ENCODE measurements at places on chromosomes 5 and 9. TPM values are rescaled to one million over a fixed set of nuclear protein-coding genes. Genes with fewer than 3 reads are reported as not detected.
A peak's percentile ranks its signal among the peaks of the same experiment; 100 is the strongest.

DNA sequence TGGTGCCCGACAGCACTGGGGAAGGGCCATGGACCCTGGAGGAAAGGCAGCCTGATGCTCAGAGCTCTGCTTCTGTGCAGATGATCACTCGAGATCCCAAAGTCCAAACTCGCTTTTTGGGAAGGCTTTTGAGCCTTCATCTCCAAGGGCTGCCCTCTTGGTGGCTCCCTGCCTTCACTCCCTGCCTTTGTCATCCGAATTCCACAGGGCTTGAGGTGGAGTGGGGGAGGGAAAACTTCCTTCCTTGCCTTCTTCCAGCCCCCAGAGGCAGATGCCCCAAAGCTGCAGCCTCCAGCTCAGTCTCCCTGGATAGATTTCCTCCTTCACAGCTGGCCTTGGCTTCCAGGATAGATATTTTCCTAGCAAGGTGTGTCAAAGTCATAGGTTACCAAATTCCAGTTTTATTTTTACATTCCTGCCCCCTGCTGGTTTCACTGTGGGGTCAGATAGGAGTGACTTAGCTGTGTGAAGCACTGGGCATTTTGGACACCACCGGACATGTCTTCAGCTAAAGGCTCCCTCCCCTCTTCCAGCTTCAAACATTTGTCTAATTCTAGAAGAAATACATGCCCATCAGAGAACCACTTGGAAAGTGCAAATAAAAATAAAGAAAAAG lies 268.2 kb downstream of the HSPA4 start:
- H3K27me3 ChIP-seq, result no peaks in the 10 kb centered on the region
- H3K4me3 ChIP-seq, result no peak overlapping the region
- no peaks in the 10 kb centered on the region for H3K36me3 ChIP-seq

DNA sequence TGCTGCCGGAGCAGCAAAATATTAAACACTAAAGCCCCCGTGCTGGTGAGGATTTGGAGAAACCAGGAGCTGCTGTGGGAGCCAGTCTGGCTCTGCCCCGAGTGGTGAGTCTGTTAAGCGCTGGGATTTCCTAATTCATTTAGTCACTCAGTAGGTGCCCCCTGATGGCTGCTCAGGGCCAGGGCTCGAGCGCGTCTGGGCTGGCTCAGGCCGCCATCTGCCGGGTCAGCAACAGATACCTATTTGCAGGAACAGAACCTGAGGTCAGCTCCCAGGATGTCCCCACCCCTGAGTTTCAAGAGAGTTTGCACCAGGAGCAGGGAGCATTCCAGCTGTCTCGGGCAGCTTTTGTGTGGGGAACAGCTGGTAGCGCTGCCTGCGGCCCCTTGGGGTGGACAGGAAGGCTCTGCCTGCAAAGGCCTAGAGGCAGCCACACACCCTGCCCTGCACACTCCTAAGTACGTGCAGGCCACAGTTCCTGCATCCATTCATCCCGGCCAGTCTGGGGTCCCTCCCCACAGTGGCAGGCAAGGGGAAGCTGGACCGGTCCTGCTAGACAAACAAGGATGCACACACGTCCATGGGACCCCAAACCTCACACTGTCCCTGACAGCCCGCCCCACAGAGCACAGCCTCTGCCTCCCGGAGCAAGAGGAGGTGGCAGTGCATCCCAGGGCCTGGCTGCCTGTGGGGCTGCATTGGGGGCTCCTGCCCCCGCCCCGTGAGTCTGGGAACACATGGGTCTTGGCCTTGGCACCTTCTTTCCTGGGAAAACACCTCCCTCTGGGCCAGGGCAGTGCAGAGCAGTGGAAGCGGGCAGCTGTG lies 83.7 kb downstream of the ADAMTS2 start:
- no peaks in the 10 kb centered on the region for H3K4me1 ChIP-seq
- H3K36me3 ChIP-seq, result no peaks in the 10 kb centered on the region

DNA sequence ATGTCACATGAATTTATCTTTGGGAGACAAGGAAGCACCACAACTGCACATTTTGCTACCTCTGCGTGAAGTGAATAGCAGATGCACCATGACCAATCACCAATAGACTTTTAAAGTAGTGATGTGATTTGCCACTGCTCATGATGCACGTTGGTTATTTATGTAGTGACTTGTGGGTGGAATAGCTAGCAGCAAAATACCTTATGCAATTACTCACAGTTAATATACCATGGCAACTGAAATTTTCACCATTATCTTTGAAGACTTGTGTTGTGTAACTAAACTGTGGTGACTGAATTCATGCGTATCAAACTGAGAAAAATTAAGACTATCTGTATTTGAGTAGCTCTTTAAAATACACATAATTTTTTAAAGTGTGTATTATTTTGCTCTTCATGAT lies 46.2 kb upstream of the TUSC1 start:
- no peak for DNase-seq
- no peaks in the 10 kb centered on the region for H3K36me3 ChIP-seq
- H3K4me3 ChIP-seq, result no peak overlapping the region
- H3K27me3 ChIP-seq, result no peaks in the 10 kb centered on the region
- H3K4me1 ChIP-seq, result no peaks in the 10 kb centered on the region

GRCh38 chr5:106241409-106241808 lies 1429.3 kb downstream of the EFNA5 start:
- no peaks in the 10 kb centered on the region for H3K36me3 ChIP-seq
- no peak overlapping the region for H3K27ac ChIP-seq
- no peak overlapping the region for H3K4me3 ChIP-seq
- DNase-seq, result no peak
- H3K27me3 ChIP-seq, result no peaks in the 10 kb centered on the region

GRCh38 chr5:76085243-76085579 lies 2.0 kb downstream of the SV2C start:
- H3K27ac ChIP-seq, result no peak overlapping the region
- H3K4me1 ChIP-seq, result peaks cover 31% of the 10 kb centered on the region
- no peak for DNase-seq
- no peaks in the 10 kb centered on the region for H3K36me3 ChIP-seq

DNA sequence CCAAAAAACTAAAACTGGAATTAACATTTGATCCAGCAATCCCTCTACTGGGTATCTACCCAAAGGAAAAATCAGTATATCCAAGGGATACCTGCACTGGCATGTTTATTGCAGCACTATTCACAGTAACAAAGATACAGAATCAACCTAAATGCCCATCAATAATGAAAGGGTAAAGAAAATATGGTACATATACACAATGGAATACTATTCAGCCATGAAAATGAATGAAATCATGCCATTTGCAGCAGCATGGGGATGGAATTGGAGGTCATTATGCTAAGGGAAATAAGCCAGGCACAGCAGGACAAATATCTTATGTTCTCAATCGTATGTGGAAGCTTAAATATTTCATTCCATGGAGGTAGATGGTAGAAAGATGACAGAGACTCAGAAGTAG lies 9.7 kb downstream of the VLDLR start:
- H3K4me1 ChIP-seq, result no peaks in the 10 kb centered on the region
- no peak for DNase-seq
- no peak overlapping the region for H3K27ac ChIP-seq
- no peaks in the 10 kb centered on the region for H3K36me3 ChIP-seq
- H3K4me3 ChIP-seq, result no peak overlapping the region

- H3K4me1 ChIP-seq, result peaks cover 22% of the 10 kb centered on the region
- DNase-seq, result peak; percentile 30
- H3K27ac ChIP-seq, result peak overlapping the region; percentile 29
These were observed 5.2 kb downstream of the IL13 start for GRCh38 chr5:132662925-132663770.

DNA sequence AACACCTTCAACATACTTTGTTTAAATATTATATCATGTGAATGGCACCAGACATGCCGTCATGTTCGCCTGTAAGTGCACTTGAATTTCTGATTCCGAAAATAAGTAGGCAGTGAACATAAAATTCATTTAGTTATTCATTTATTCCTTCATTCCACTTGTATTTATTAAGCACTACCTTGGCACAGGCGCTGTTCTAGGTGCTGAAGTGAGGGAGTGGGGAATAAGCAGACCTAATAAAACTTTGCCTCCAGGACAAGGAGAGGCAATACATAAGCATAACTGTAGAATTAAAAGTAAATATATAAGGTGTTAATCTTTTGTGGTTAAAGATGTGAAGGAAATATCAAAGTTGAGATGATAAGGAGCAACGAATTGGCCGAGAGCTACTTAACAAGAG lies 297.4 kb downstream of the TENT4A start:
- H3K4me1 ChIP-seq, result no peaks in the 10 kb centered on the region
- H3K27ac ChIP-seq, result no peak overlapping the region
- no peak overlapping the region for H3K4me3 ChIP-seq

GRCh38 chr9:105967797-105968196 lies 273.5 kb downstream of the TMEM38B start:
- no peak for DNase-seq
- no peaks in the 10 kb centered on the region for H3K27me3 ChIP-seq
- H3K4me1 ChIP-seq, result no peaks in the 10 kb centered on the region
- H3K4me3 ChIP-seq, result no peak overlapping the region

GRCh38 chr9:36840898-36841536 lies 193.1 kb downstream of the PAX5 start:
- H3K4me1 ChIP-seq, result no peaks in the 10 kb centered on the region
- H3K36me3 ChIP-seq, result no peaks in the 10 kb centered on the region
- no peaks in the 10 kb centered on the region for H3K27me3 ChIP-seq
- H3K27ac ChIP-seq, result no peak overlapping the region
- DNase-seq, result no peak

DNA sequence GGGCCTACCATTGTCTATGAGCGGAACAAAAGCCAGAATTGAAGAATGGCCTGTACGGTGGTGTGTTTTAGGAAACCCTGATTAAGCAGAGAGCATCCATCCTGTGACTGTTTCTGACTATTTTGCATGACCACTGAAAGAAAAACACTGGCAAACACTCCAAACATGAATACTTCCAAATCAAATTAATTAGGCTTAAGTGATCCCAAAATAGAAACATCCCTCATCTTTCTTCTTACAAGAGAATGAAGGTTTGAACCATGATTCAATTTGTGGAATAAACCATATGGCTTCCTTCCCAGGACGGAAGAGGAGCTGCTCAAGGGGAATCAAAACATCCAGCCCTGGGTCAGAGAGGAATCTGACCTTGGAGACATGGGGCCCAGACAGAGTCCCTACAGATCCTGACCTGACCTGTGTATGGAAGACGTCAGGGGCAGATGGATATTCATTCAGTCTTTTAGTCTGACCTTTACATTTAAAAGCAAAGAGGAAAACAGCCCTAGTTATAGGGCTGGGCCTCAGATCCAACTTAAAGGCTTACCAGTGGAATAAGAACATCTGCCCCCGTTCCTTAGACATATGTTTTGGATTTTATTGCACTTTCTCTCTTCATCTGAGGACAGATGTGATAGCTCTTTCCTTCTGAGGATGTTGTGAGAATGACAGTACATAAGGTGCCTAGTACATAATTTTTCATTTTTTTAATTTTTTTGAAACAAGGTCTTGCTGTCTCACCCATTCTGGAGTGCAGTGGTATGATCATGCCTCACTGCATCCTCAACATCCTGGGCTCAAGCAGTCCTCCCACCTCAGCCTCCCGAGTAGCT lies 17.6 kb upstream of the RECK start:
- H3K27me3 ChIP-seq, result no peaks in the 10 kb centered on the region
- H3K36me3 ChIP-seq, result no peaks in the 10 kb centered on the region
- H3K27ac ChIP-seq, result no peak overlapping the region
- no peak for DNase-seq
- no peaks in the 10 kb centered on the region for H3K4me1 ChIP-seq

GRCh38 chr5:3313569-3313968 lies 282.1 kb upstream of the IRX1 start:
- no peaks in the 10 kb centered on the region for H3K27me3 ChIP-seq
- no peak for DNase-seq
- H3K36me3 ChIP-seq, result no peaks in the 10 kb centered on the region

DNA sequence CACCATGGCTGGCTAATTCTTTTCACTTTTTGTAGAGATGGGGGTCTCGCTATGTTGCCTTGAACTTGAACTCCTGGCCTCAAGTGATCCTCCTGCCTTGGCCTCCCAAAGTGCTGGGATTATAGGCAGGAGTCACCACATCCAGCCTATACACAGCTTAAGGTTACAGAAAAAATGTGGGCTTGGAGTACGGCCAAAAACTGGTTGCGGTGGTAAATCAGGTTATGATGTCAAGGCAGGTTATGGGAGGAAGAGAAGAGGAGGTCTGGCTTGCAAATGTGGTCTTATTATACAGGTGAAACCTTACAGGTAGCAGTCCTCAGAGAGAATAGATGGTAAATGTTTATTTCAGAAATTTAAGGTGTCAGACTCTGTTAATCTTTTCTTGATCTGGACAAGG lies 30.7 kb upstream of the SYK start:
- no peaks in the 10 kb centered on the region for H3K27me3 ChIP-seq
- no peaks in the 10 kb centered on the region for H3K36me3 ChIP-seq

GRCh38 chr9:117936185-117937130 lies 232.3 kb downstream of the TLR4 start:
- H3K36me3 ChIP-seq, result no peaks in the 10 kb centered on the region
- no peaks in the 10 kb centered on the region for H3K27me3 ChIP-seq
- DNase-seq, result no peak

- no peaks in the 10 kb centered on the region for H3K4me1 ChIP-seq
- no peak overlapping the region for H3K4me3 ChIP-seq
- no peak overlapping the region for H3K27ac ChIP-seq
- DNase-seq, result no peak
These were observed 32.3 kb upstream of the UBTD2 start for GRCh38 chr5:172315587-172316493.

- no peaks in the 10 kb centered on the region for H3K27me3 ChIP-seq
- DNase-seq, result no peak
These were observed 368.7 kb downstream of the EFNA5 start for GRCh38 chr5:107301999-107302398.

The BNC2 gene
- not detected for polyA plus RNA-seq

The FOXI1 gene
- not detected for polyA plus RNA-seq

The GRM6 gene
- not detected for polyA plus RNA-seq

The DDX4 gene
- not detected for polyA plus RNA-seq

The PLAC8L1 gene
- not detected for polyA plus RNA-seq

The ZNF354C gene
- polyA plus RNA-seq, result 1.3 TPM

The PFN3 gene
- not detected for polyA plus RNA-seq

The DOCK8 gene
- polyA plus RNA-seq, result 31.0 TPM

The BTNL3 gene
- polyA plus RNA-seq, result not detected

The EFNA5 gene
- polyA plus RNA-seq, result not detected

The ABO gene
- 1.2 TPM for polyA plus RNA-seq

The SLC4A9 gene
- not detected for polyA plus RNA-seq

The CDC20B gene
- polyA plus RNA-seq, result not detected

The LOX gene
- polyA plus RNA-seq, result not detected

The GRIN1 gene
- polyA plus RNA-seq, result not detected

Data from CD4-positive, alpha-beta memory T cell (primary cell).